ENCODE measurements at places on chromosomes 1 and 21.

DNA sequence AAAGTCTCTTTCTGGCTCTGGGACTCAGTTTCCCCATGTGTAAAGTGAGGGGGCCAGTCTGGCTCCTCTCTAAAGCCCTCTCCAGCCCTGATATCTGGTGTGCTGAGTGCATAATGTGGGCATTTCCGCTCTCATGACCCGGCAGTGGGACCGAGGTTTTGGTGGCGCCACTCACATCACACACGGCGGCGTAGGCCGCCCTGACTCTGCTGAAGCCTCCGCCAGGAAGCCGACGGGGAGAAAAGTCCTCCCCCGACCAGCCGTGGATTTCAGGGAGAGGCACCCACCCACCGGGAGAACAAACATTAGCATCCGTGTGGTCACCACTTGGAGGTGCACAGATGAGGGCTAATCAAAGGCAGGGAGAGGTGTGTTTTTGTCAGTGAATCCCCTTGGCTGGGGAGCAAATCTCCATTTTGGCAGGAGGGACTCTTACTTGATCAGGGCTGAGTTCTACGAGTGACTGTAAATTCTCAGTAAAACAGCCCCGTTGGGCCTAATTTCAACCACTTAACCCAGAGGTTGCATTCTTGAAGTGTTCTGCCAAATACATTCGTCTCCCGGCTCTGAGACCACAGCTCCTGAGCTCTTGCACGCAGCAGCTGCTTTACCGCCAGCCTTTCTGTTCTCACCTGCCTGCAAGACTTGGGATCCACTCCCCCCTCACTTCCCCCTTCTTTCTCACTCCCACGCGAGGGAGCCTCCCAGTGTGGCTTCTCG, 118.2 kb downstream of the FOXD2 start:
- no peak for DNase-seq

GRCh38 chr1:225635649-225636048, 17.3 kb downstream of the ENAH start:
- DNase-seq, result no peak

DNA sequence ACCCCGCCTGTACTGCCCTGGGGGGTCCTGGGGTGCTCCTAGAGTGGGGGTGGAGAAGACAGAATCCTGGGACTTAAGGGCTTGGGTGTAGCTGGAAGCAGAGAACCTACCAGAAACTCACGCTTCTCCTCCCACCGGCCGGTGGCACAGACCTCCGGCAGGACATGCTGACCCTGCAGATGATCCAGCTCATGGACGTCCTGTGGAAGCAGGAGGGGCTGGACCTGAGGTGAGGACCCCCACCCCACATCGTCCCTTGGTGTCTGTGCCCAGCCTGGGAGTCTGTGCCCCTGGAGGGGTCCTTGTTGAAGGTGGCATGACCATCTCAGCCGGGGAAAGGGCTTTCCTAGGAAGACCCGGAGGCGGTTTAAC, 70.8 kb downstream of the PIK3CD start:
- DNase-seq, result no peak

DNA sequence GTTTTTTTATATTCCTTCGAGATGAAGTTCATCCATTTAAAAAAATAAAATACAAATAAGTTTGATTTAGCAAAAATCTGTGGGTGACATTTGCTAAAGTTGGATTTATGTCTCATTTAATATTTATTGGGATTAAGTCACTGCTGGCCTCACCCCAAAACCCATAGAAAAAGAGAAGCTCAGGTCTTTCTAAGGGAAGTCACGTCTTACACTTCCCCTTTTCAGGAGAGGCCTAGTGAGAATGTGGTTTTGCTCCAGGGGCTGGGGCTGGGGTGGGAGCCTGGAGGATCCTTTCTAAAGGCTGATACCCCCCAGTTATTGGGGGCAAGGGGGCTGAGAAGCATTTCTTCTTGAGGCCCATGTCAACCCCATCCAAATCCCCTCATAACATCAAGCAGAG, 300.3 kb downstream of the DSCAM start:
- DNase-seq, result no peak

- no peak for DNase-seq
Observed at GRCh38 chr1:204435872-204436271, 24.3 kb upstream of the PPP1R15B start.

- DNase-seq, result no peak
Observed at GRCh38 chr21:42228709-42229220, 9.8 kb downstream of the ABCG1 start.

- DNase-seq, result no peak
Observed at GRCh38 chr1:21906173-21907078, 30.7 kb downstream of the HSPG2 start.

GRCh38 chr21:33644383-33645074, 2.2 kb downstream of the ITSN1 start:
- DNase-seq, result no peak
